ENCODE measurements at places on chromosomes 16 and 17.

DNA sequence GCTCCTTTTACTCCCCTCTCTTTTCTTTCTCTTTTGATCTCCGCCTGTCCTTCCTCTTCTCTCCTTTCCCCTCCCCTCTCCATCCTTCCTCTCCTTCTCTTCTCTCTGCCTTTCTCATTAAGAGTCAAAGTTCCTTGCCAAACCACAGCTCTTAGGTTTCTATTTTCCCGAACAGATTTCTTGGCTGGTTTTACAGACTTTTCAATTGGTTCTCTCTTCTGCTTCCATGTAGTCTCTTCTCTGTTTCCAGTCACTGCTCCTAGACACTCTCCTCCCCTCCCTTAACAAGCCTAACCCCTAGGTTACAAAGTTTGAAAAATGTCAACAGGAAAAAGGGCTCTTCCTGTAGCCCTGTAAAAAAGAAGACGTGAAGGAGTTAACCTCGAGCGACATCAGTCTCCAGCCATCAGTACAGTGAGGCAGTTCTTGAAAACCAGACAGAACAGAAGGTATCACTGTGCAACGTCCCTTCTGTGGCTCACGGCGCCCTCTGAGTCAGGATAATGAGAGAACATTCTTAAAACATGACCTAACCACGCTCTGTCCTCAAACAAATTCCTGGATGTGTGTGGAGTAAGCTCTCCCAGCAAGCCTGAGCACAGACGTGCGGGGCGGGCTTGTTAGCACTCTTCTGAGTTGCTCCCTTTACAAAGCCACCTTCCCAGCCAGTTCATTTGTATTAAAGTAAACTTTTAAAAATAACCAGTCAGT is 11.6 kb upstream of the MARCHF10 start:
- DNase-seq = no peak

- DNase-seq = peak; percentile 64
Observed at GRCh38 chr17:39573447-39574298, 34.0 kb downstream of the NEUROD2 start.

DNA sequence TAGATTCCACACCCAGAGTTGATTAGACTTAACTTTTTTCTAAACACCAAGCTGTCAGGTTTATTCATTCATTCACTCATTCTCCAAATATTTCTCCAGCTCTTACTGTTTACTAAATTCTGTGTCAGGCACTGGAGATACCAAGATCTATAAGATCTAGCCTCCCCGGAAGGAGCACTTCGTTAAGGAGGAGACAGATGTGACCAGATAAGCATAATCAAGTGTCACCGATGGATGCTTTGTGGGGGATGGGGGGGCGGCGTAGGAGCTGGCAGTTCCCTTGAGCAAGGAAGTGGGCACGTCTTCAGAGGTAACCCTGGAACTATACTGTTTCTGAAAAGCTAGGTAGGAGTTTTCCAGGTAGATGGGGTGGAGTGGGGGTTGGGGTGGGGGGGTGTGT is 3.8 kb upstream of the RPL26 start:
- no peak for DNase-seq

DNA sequence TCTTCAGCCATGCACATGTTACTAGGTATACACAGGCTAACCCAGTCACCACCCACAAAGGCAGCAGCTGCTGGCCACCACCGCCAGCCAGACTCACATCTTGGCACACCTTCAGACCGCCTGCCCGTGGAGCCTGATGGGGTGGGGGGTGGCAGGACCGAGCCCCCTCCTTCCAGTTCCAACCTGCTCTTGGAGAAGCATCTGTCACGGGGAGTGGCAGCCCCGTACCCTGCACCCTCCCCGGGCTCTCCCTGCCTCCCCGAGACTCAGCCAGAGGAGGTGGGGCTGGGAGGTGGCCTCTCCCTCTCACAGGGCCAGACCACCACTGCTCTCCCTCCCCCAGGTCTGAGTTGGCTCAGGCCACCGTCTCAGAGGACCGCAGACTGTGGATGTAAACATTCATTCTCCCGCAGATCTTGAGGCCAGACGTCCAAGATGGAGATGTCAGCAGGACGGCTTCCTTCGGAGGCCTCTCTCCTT is 11.3 kb upstream of the RBFOX3 start:
- DNase-seq = no peak

DNA sequence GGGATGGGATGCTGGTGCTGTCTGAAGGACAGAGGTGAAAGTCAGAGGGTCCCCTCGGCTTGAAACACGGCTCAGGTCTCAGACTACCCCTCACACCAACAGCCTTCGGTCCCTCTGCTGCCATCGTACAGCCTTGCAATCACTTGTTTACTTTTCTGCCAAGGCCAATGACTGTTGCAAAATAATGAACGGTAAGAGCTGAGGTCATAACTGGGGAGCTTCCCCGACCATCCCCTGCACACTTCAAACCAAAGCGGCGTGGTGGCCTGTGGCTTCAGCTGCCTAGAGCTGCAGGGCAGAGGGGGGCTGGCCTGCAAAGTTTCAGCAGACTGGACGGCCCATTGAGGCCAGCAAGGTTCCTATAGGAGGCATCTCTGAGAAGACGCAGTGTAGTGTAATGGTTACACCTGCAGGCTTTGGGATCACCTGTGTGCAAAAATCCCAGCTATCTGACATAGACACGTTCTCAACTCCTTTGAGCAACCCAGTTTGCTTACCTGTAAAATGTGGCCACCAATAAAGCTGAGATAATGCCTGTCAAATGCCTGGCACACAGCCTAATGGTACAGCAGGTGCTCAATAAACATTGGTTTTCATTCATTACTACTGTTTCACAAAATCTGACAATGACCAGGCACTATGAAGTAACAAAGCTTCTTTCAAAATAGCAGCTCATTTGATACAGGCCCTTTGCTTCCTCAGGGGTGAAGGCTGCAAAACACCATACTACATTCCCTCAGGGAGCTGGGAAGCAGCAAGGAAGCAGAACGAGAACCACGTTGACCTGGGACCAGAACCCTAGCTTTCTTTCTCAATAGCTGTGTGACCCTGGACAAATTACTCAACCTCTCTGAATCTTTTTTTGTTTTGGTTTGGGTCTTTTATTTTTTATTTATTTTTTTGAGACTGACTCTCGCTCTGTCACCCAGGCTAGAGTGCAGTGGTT is 5.0 kb downstream of the PAM16 start:
- no peak for DNase-seq

GRCh38 chr17:75769536-75769935 is 4.5 kb upstream of the GALK1 start:
- no peak for DNase-seq

DNA sequence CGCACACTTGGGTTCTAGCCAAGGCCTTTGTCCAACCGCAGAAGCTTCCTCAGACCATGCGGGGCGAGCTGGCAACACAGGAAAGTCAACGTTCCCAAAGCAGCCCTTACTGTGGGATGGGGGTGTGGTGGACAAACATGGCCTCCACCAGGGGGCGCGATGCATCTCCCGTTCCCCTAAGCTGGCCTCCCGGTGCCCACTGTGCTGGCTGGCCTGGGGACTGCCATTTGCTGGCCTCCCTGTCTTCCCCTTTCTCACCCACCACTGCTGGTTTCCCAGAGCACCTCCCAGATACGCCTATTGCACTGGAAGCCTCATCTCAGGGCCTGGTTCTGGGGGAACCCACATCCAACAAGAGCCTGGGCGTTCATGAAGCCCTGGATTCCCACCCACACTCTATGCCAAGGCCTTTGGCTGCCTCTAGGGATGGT is 145.3 kb downstream of the IRF8 start:
- peak; percentile 74 for DNase-seq

Data from stimulated activated CD4-positive, alpha-beta T cell treated with anti-CD3 and anti-CD28 coated beads, Interleukin-15, amount 100 ng/mL, for 24 hours (primary cell).